ENCODE measurements at places on chromosomes 4 and X.
A peak's percentile ranks its signal among the peaks of the same experiment; 100 is the strongest.

DNA sequence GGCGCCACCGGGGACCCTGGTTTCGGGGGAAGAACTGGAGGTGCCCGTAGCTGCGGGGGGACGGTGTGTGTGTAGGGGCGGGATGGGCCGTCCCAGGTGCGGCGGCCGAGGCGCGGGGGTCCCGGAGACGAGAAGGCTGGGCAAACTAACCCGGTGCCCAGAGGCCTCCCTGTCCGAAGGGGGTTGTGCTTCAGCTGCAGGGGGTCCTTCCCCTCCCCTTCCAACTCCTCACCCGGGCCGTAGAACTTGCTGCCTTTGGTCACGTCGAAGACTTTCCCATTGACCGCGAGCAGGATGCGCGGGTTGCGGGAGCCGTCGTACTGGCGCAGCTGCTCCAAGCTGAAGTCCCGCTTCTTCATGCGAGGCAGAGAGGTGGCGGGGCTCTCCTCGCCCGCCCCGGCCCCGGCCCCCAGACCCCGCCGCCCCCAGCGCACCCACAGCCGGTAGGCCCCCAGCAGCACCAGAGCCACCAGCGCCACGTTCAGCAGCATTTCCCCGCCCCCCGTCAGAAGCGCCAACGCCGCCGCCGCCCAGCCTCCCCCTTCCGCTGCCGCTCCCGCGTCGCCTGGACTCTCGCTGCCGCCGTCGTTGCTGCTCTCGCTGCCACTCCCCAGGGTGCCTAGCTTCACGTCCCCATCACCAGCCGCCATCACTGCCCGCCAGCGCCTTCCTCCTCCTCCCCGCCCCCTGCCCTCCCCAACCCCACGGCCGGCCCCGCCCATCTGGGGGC lies at the start of gene PGRMC2:
Gene PGRMC2 (minus strand): TSS at position 673 of the 730 bp plus-strand sequence. CDS start 23 bp downstream, at position 650.
- DNase-seq, result peak; percentile 65

GRCh38 chr4:121842862-121843261 lies 19.2 kb upstream of the CCNA2 start:
- no peak for DNase-seq

- DNase-seq, result peak; percentile 88
Measured at GRCh38 chr4:185209031-185209851, at the start of gene SNX25. Gene SNX25 (plus strand): TSS chr4:185209598. CDS start chr4:185209827, 229 bp downstream.

GRCh38 chr4:102089850-102090621 lies 255.2 kb downstream of the SLC39A8 start:
- no peak for DNase-seq

- no peak for DNase-seq
Measured at GRCh38 chrX:25005382-25006185, 10.2 kb downstream of the ARX start.

DNA sequence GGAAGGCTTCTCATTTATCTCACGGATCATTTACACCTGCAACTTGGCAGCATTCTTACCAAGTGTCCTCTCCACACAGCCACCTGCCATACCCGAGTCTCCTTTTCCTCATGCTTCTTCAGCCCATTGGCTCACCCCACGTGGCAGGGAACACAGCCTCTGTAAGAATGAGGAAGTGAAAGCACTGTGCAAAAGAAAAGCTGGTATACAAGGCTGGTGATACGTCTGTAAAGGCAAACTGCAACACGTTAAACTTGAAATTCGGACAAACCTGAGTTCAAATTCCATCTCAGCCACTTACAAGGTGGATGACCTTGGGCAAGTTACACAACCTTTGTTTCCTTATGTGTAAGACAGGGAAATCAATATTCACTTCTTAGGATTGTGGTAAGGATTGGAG lies 164.0 kb upstream of the RASGEF1B start:
- peak; percentile 86 for DNase-seq

DNA sequence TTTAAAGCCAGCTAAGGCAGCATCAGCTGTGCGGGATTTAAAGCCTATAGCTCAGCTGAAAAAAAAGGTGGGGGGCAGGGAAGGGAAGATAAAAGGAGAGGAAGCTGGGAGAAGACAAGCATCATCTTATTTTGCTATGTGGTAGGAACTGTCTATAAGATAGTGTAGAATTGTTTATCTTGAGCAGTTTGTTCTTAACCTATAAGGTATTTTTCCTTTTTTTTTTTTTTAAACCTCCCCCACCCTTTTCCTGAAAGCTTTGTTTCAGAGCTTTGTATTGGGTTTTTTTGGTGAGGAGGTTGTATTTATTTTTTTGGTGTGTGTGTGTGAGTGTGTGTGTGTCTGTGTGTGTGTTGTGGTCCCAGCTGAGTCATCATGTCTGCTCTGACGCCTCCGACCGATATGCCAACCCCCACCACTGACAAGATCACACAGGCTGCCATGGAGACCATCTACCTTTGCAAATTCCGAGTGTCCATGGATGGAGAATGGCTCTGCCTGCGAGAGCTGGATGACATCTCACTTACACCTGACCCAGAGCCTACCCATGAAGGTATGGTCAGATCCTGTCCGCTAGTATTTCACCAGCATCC lies 531 bp downstream of the RUFY3 start:
- peak; percentile 71 for DNase-seq

DNA sequence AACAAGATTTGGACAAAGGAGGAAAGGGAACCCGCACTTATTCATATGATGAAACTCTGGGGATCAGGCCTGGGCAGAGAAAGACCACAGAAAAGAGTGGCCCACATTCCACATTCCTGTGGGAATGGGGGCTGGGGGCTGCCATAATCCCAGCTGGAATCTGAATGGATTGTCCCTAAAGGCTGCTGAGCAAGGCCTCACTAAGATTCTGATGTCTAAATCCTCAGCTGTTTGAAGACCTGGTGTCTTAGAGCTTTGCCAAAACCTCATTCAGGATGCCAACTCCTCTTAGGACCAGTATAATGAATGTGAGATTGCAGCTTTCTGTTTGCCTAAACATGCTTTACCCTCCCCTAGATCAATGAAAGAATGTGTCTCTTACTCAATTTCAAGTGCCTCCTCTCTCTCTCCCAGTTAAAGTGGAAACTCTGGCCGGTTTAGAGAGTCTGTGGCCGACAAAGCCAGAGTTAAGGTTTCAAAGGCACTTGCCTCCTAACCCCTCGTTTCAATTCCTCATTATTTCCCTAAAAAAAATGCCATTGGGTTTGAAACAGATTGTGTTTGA lies 33.3 kb upstream of the GPC4 start:
- no peak for DNase-seq

DNA sequence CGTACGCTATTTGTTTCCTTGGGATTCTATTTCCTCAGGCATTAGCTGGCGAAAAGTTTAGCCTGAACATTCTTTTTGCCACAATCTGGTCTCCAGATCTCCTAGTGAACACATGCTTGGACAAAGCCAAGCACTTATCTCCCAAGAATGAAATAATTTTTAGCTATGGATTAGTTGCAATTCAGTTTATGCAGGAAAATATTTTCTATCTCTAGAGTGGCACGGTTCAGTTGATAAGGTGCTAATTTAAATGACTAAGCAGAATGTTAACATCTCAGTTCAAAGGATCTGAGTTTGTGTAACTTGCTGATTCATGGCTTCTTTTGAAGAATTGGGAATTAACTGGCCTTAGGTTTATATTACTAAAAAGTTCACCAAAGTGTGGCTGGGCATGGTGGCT lies 58.1 kb upstream of the JADE1 start:
- peak; percentile 56 for DNase-seq

DNA sequence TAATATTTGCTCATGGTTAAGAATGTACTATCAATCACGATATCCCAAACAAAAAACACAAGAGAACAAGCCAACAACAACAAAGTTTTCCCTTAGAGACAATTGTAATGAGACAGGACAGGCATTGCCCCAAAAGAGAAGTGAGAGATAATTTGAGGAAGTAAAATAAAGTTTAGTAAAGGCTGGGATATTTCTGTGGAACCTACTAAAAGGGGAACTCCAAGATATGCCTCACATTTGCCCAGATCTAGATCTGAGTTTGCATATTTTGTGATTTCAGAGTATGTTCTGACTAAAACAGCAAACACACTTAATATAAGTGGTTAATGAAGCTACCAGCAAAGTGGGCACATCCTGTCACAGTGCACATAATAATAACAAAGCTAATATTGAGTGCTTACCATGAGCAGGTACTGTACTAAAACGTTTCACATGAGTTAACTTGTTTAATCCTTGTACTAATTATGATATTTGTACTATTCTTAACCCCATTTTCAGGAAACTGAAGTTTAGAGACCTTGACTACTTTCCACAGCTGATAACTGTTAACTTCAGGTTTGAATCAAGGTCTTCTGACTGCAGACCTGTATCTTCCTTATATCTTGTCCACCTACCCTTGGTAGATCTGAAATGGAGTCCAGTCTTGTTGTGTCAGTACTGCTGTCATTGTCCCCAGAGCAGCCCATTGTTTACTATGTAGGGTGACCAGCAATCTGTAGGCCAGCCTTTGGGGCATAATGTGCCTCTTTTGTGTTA lies 26.0 kb upstream of the BMP2K start:
- peak; percentile 89 for DNase-seq

GRCh38 chr4:151942971-151943370 lies 182.2 kb upstream of the GATB start:
- DNase-seq, result no peak

GRCh38 chr4:47466056-47466785 lies 2.7 kb upstream of the COMMD8 start:
- no peak for DNase-seq

- DNase-seq, result peak; percentile 97
Measured at GRCh38 chr4:103019308-103020124, at the start of gene SLC9B1. Gene SLC9B1 (minus strand): TSS chr4:103019705. CDS start chr4:102991711, 27,994 bp downstream.

DNA sequence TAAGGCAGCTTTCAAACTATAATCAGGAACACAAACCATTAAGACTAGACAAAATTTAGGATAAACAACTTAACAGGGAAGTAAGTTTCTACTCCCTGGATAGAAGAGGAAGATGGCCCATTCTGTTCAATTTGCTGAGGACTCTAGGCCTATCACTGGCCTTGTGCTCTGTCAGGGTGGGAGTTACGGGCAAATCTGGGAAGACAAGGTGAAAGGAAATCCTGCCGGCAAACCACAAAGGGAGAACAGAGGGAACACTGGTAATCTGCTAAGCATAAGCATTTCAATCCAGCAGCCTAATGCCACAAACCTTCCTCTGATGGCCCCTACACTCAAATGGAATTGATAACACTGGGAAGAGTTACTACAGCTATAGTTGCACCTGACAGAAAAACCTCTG lies 8.3 kb downstream of the GPR82 start:
- DNase-seq, result no peak

- DNase-seq, result no peak
Measured at GRCh38 chr4:125739760-125740159, 425.0 kb downstream of the FAT4 start.

DNA sequence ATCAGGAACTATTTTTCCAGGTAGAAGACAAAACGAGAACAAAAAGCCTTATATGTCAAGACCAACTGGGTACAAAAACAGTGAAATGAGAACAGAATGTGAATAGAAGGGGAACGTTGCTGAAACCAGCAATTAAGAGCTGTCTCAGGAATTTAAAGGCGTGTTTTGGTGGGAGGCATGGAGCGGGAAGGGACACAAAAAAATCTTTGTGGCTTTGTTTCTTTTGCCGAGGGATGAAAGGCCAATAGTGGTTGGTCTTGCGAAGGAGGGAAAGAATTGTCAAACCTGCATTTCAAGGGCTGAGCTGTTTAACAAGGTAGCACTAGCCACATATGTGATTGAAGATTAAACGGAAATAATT lies 103.8 kb downstream of the USP46 start:
- DNase-seq, result no peak

- no peak for DNase-seq
Measured at GRCh38 chr4:40134206-40134917, 62.5 kb upstream of the RHOH start.

- DNase-seq, result no peak
Measured at GRCh38 chr4:101366331-101366730, 19.0 kb upstream of the PPP3CA start.

DNA sequence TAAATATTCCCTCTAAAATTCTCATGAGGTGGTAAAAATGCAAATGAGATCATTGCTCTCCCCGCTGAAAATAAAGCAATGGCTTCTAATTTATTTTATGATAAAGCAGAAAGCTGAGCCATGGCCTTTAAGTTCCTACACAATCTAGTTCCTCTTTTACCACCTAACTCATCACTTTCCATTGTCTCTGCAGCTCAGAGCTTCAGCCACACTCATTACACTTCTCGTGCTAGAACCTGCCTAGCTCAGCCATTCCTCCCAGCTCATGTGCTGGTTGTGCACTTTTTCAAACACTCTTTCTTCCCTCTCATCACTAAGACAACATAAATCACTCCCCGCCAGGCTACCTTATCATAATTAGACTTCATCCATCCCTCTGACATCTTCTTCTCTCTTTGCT lies 1112.1 kb upstream of the PRKX start:
- peak; percentile 40 for DNase-seq

DNA sequence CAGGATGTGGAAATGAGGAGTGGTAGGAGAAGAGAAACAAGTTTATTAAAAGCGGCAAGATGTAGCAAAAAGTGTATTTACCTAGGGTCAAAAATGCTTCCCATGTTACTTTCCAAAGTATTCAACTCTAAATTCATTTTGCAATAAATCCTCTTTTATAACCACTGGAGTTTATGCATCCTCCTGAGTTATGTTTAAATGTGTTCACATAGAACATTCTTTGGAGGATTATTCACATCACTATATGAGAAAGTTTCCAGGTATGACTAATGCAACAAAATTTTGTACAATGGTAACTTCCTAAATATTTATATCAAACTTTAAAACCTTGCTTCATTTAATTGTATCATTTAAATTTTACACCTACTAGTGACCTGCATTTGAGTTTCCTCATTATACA lies 870.6 kb upstream of the SLIT2 start:
- DNase-seq, result no peak

DNA sequence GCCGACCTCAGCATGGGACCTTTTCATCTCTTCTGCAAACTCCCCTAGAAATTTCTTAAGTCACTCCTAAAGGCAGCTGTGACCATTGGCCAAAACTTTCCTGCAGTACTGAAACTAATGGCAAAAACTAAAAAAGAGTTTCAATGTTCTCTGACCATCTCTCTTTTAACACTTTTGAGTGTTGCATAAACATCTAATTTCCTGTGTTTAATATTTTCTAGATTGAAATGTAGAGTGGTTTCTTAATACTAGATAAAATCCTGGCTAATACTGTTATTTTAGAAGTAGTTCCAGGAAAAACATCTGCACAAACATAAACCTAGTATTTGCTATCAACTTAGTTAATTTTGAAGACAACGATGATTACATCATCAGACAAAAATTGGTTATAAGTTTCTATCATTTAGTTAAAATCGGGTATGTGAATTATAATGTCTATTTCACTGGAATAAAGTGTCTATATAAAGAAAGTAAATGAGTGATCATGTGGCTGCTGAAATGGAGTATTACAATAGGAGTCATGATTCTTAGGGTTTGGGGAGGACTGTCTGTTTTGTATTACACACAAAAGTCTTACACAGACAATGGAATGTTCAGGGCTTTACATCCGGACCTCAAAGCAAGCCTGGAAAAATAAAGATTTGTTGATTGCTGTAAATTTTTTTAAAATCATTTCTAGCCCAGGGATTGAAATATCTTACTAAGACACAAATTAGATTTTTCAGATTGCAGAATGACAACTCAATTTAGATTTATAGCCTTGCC lies 1323.4 kb downstream of the C4orf33 start:
- DNase-seq, result no peak

- no peak for DNase-seq
Measured at GRCh38 chr4:79676705-79677104, 268.7 kb upstream of the GK2 start.

GRCh38 chr4:21013501-21013900 lies 313.2 kb downstream of the PACRGL start:
- no peak for DNase-seq
